ENCODE measurements at places on chromosomes 7 and 10. TPM values are rescaled to one million over a fixed set of nuclear protein-coding genes. Genes with fewer than 3 reads are reported as not detected.

The MAT1A gene
- polyA plus RNA-seq = not detected

The CCSER2 gene
- 41.3 TPM for polyA plus RNA-seq

The ASB10 gene
- polyA plus RNA-seq = not detected

The MRLN gene
- polyA plus RNA-seq = not detected

The TRRAP gene
- polyA plus RNA-seq = 10.2 TPM

The LIPN gene
- 0.31 TPM for polyA plus RNA-seq

The EVX1 gene
- not detected for polyA plus RNA-seq

The RET gene
- polyA plus RNA-seq = 0.05 TPM

The CYP2C18 gene
- polyA plus RNA-seq = not detected

The RASA4 gene
- polyA plus RNA-seq = 20.1 TPM
